ENCODE measurements at places on chromosomes 2 and 18.

DNA sequence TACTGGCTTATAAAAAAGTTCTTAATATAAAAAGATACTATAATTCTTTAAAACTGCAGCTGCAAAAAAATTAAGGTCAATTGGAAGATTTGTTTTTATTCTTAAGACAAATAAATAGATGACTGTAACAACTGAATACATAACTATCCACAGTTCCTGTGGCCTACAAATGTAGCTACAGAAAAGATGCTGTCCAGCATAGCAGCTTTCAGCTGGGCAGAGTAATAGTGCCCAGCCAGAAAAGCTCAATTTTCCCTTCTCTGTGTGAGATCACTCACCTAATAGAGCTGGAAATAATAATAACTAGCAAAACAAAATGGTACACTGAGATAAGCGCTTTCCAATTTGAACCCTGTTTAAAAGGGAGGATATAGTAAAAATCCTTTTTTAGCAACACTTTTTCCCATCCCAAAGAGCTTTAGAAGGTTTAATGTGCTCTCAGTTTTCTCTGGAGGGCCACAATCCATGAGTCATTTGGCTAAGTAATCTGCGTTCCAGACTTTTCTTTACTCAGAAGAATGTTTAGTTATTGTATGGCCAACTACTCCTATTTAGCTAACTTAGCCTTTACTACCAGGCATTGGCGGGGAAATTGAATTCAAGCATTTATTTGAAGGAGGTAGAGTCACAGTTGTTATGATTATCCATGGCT, 158.1 kb upstream of the SLC39A10 start:
- no peak for DNase-seq

DNA sequence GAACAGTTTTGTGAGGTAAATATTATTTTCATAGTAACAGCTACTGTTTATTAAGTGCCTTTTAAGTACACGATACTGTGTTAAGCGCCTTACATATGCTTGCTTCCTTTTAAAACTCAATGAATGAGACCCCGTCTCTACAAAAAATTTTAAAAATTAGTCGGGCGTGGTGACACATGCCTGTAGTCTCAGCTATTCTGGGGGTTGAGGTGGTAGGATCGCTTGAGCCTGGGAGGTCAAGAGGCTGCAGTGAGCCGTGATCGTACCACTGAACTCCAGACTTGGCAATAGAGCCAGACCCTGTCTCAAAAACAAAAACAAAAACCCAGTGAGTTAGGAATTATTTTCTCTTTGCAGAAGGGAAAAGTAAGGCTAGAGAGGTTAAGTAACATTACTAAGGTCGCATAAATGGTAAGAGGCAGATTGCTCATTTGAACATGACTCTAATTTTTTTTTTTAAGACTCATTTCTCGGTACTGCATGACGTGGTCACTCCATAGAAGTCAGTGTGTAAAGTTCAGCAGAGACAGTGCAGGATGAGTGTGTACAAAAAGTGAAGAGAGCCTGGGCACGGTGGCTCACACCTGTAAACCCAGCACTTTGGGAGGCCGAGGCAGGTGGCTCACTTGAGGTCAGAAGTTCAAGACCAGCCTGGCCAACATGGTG, 1.1 kb downstream of the METAP1D start:
- DNase-seq = no peak

GRCh38 chr2:28357055-28357454, 35.6 kb upstream of the FOSL2 start:
- DNase-seq = no peak

DNA sequence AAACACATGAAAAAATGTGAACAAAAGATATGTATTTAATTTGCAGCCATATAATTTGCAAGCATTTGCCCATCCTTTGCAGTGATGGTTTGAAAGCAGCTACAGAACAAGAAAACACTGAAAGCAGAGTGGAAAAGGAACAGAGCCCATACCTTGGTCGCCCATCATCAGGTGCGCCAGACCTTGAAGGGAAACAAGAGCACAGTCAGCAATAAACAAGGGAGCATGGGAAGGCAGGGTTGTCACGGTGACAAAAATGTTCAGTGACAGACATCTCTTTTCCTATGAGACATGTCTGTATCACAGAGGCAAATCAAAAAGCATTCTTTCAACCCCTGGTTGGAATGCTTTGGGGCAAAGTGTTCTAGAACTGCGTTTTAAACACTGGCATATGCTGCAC, 109.4 kb downstream of the NRXN1 start:
- no peak for DNase-seq

DNA sequence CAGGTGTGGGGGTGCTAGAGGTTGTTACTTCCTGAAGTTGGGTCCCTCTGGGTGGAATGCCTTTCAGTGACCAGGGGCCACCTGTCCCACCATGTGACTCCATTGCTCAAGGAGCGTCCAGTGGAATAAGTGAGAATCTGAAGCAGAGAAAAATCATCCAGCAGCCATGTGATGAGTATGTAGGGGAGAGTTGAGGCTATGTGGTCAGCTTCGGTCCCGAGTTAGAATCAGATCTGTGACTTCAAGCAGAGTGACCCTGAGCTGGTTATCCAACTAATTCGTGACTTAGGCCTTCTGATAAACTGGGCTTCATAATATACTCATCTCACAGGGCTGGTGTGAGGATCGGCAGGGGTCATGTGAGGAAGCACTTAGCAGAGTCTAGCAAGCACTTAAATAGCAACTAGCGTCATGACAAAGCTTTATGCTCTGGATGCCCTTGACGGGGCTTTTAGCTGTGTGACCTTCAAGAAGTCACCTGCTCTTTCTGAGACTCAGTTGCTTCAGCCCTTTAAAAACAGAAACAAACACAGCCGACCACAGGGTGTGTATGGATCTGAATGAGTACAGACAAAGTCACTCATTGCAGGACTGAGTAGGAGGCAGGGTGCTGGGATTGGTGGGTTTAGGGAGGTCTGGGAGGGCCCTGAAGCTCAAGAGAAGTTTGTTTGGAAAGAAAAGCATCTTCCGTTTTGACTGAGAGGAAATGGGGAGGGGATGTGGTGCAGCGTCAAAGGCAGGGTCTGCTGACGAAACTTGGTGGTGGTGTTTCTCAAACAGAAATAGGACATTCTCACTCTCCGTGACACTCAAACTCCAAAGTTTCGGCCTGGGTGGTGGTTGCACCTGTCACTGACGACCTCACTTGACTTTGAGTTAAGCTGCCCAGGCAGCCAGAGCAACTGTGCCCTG, 264.0 kb upstream of the CXCR4 start:
- no peak for DNase-seq

DNA sequence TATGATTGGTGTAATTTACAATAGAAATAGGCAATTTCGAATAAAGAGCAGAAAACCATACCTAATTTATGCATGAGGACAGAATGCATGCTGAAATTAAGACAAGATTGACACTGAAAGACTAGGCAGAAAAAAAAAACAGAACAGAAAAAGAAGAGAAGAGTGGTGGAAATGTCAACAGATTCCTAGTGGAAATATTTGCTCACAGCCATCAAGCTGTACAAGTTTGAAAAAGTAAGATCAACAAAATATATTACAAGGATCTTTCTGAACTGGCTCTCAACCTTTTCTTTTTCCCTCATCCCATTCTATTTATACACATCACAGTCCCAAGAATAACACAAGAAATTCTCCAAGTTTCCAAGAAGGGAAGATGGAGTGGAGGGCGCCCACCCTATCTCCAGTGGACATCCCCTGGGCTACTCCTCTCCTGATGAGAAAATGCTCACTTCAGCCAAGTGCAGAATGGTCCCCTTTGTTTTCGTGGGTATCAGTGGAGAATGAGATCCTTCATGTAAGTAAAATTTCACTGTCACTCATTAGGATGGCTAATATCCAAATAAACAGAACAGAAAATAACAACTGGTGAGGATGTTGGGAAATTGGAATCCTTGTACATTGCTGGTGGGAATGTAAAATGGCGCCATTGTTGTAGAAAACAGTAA, 51.0 kb upstream of the ZNF532 start:
- no peak for DNase-seq

- no peak for DNase-seq
Observed at GRCh38 chr2:134305109-134305491, 51.2 kb downstream of the MGAT5 start.

DNA sequence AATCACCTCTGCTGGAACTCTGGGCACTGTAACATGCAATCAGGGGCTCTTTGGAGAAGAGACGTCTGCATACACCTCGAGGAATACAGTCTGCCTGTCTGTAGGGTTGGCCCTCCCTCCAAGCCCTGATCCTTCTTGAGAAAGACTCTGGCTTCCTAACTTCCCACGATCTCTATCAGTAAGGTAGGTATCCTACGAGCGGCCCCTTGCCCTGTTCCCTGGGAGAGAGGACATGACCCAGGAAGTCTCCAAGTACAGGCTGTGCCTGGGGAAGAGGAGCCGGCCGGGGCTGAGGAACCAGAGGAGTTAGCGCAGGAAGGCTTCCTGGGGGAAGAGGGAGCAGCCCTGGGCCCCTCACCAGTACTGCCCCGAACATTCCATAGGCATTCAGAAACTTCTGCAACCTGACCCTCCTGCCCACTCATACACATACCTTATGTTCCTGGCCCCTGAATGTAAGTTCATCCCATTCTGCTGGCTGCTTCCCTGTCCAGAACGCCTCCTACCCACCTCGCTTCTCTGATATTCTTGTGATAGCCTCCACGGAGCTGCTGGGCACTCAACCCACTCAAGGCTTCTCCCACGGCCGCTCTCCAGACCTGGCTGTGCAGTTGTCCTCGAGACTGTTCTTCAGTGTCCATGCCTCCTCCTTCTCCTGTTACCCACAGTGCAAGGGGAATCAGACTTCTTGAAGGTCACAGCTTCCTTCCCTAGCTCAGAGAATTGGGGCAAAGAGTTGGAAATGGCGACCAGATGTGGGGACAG, 116.1 kb downstream of the CYP26B1 start:
- DNase-seq = no peak

DNA sequence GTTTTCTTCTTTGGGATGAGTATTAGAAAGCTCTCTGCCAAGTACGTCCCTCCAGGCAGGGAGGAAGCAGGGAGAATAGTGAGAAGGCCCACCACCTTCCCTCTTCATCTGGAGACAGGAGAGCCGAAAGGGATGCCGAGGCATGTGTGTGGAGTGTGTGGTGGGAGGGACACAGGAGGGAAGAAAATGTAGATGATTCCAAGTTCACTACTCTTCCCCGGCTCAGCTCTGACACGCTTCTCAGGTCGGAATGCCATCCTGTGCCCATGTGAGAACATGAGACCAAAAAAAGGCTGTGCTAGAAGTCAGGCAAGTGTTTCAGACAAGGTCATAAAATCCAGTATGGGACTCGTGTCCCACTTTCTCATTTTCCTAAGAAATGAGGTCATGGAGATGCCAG, 47.4 kb downstream of the GYPC start:
- DNase-seq = no peak

GRCh38 chr2:45734952-45735351, 83.5 kb downstream of the PRKCE start:
- no peak for DNase-seq

- DNase-seq = no peak
Observed at GRCh38 chr18:56545464-56545863, 92.9 kb downstream of the TXNL1 start.

- peak; percentile 23 for DNase-seq
Observed at GRCh38 chr2:167331636-167332232, 443.5 kb downstream of the XIRP2 start.

DNA sequence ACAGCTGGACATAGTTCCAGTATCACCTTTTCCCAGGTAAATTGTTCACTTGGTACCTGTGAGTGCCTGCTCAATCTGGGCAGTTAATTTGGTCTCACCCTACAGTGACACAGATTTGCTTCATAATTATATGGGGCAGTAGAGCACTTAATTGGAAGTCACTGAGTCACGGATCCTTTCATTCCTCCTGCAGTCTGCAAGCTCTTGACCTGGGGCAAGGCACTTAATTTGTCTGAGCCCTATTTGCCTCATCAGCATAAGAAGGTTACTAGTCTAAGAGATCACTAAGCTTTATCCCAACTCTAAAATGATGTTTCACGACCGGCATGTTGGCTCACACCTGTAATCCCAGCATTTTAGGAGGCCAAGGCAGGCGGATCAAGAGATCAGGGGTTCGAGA, 8.9 kb downstream of the FBXO36 start:
- DNase-seq = no peak

DNA sequence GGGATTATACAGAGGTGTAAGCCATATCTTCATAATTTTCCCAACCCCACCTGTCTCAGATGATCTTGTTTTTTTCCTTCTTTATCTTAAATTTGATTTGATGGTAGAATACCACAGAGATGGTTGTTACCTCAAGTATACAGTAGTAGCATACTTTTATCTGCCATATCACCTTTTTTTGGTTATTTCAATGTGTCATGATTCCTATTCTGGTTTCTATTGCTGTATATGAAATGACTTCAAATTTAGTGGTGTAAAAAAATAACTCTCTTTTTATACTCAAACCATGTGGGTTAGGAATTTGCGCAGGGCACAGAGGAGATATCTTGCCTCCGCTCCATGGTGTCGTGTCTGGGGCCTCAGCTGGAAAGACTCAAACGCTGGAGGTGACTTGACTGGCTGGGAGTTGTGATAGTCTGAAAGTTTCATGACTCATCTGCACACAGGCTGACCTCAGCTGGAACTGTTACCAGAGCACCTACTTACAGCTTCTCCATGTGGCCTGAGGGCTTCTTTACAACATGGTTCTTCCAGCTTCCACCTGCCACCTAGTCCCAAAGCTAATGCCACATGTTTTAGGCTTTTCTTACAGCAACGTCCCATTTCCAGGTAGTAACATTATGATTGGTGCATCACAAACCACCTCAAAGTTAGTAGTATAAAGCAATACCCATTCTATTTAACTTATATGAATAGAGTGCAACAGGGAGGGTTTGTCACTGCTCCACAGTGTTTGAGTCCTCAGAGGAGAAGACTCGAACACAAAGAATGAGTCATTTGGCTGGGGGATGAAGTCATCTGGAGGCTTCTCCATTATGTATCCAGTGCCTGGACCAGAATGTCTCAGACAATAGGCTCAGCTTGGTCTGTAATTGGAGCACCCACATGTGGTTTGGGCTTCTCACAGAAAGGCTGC, 82.3 kb upstream of the XPO1 start:
- DNase-seq = no peak

DNA sequence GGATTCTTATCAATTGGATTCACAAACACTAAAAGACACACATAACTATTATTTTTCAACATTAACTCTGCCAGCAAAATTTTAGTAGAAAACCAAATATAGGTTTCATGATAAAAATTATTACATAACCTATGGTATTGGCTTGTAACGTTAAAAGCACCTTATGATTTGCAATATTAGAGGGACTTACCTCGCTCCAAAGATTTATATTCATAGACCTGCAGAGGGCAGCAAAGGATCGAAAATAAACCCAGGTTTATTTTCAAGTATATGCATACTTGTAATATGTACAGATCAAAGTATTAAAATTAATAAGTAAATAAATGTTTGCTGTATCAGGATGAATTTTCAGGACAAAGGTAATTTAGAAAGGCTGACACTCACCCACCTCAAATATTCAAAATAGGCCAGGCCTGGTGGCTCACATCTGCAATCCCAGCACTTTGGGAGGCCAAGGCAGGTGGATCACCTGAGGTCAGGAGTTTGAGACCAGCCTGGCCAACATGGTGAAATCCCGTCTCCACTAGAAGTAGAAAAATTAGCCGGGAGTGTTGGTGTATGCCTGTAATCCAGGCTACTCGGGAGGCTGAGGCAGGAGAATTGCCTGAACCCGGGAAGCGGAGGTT, 45.3 kb downstream of the LRPPRC start:
- DNase-seq = peak; percentile 10

All from HEK293T (cell line).